ENCODE measurements at places on chromosomes 7 and 10.
A peak's percentile ranks its signal among the peaks of the same experiment; 100 is the strongest.

- DNase-seq = no peak
Measured at GRCh38 chr7:146639291-146639690, 522.7 kb downstream of the CNTNAP2 start.

DNA sequence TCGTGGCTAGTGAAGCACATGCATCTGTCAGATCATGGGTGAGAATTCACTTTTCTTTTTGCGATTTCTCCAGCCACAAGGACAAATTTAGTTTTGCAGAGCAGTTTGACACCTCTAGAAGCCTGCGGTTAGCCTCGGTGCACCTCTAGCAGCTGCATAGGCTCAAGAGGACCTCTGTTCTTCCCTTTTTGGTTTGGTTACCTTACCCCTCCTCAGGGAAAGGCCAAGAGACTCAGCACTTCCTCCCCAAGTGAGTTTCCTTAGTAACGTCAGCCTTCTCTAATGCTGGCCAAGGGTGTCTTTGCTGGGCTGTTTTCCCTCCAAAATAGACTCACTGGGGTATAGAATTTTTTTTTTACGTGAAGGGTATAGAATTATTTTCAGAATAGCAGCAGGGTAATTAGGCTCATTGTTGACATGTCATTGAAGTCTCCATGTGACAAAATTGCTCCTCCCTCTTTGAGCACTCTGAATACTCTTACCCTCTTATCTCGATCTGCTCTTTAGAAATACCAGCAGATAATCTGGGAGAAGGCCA lies 97.8 kb downstream of the AUTS2 start:
- DNase-seq = no peak

DNA sequence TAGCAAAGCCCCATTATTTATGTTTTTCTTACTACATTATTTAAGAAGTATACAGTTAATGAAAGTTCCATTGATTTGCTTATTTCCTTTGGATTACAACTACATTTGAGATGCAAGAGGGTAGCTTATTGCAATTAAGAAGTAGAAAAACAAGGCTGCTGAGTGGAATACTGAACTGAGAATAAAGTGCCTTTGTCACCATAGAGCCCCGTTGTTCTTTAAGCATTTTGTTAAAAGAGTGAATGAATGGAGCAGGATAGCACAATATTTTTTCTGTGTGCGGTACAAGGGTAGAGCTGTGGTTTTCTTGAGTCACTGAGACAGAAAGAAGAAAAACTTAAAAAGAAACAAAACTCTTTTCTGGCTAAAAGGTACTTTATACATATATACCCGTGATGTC lies 45.6 kb downstream of the ZNF277 start:
- DNase-seq = no peak

DNA sequence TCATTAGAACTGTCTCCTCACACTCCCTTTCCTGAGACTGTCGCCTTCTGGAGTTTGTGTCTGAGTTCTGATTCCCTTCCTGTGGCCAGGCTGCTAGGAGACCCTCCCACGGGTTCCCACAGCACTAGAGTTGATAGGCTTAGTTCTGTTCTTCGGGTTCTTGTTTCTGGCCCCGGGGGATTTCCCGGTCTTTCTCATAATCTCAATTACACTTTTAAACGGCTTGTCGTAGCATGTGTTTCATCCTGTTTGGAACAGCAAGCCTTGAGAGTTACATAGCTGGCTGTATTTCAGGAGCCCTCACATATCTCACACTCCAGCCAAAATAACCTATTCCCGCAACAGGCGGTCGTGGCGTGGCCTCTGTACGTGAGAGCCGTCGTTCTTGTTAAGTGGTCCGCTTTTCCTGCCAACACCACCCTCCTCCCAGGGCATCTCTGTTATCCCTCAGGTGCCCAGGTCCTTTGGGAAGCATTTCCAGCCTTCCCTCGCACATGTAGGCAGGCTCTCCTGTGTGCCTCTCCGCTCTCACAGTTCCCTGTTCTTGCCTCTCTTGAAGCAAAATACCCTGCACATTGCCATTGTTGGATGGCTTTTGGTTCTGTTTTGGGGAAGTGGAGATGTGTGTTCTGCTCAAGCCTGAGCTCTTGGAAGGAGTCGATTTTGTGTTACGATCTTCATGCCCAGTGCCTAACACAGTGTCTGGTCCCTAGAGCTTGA lies 46.0 kb downstream of the CDC123 start:
- DNase-seq = peak; percentile 75

DNA sequence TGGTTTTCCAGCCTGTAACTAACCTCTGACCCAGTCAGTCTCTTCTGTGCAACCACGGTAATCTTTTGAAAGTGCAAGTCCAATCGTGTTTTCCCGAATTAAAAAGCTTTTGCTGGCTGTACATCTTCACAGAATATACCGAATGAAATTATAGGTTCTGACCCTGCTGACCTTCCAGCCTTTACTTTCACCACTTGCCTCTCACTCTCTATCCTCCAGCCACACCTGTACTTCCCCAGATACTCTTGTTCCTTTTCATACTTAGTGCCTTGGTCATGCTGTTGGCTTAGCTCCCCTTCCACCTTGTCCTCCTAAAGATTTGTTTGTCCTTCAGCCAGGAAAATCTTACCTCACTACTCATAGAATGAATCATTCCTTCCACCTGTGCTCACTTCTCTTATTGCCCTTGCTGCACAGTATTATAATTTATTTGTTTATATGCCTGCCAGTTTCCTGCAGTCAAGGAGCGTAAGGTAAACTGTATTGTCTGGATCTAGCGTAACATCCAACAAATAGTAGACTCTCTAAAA lies 2.3 kb upstream of the PNPLA8 start:
- no peak for DNase-seq
